Stimulated activated CD8-positive, alpha-beta memory T cell treated with anti-CD3 and anti-CD28 coated beads, Interleukin-2, amount 100 ng/mL, for 1 hour (primary cell): ENCODE measurements at places on chromosomes 3 and 15.

DNA sequence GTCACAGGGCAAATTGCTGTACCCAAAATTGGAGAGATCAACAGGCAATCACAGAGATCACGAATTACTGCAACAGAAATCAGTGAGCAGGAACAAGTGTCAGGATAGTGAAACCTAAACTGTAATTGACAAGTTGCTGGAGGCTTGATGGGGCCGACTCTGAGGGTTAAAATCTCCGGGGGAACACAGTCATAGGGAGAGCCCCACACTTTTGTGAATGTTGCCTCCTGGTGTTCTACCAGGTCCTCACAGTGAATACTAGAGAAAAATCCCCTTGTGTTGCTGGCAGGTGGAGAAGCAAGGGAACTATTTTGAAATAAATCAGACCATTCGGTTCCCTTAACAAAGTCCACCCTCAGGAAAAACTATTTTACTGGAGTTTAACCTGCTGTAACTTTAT is 697.5 kb upstream of the CBLB start:
- DNase-seq = no peak

DNA sequence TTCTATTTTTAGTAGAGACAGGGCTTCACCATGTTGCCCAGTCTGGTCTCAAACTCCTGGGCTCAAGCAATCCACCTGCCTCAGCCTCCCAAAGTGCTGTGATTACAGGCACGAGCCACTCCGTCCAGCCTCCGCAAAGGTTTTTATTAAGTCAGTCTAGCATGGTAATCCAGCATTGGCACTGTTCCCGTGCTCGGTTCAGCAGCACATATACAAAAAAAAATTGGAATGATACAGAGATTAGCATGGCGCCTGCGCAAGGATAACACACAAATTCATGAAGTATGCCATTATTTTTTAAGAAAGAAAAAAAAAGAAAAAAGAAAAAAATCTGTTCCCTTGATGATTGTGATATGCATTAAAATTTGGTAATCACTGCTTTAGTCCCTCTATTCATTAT is 8.5 kb downstream of the CKMT1A start:
- no peak for DNase-seq

DNA sequence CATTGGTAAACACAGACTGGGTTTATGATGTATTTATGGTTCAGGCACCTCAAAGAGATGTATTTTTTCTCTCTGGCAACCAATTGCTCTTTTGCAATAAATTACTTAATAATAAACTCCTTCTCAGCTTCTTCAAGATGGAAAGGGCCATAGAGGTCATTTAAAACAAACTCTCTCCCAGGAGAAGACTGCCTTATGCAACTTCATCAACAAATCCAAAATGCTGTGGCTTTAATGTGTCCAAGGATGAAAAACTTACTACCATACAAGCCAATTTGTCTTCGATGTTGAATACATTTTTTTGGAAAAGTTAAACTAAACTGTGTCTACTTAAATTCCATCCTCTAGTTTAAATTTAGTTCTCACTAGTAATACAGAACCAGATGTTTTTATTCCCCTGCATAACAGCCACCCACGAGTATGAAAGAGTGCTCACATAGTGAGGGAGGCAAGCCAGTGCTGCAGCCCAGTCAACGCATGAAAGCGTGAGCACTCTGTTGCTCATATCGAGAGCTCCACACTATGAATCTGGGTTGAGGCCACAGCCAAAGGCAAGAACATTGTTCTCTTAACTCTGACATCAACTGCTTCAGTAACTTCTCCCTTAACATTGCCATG is 761.3 kb upstream of the GRM7 start:
- DNase-seq = no peak

GRCh38 chr15:95758851-95759250 is 571.6 kb upstream of the NR2F2 start:
- no peak for DNase-seq

GRCh38 chr3:167691366-167691765 is 37.6 kb upstream of the WDR49 start:
- DNase-seq = no peak
